ENCODE measurements at places on chromosomes 1 and 21.

DNA sequence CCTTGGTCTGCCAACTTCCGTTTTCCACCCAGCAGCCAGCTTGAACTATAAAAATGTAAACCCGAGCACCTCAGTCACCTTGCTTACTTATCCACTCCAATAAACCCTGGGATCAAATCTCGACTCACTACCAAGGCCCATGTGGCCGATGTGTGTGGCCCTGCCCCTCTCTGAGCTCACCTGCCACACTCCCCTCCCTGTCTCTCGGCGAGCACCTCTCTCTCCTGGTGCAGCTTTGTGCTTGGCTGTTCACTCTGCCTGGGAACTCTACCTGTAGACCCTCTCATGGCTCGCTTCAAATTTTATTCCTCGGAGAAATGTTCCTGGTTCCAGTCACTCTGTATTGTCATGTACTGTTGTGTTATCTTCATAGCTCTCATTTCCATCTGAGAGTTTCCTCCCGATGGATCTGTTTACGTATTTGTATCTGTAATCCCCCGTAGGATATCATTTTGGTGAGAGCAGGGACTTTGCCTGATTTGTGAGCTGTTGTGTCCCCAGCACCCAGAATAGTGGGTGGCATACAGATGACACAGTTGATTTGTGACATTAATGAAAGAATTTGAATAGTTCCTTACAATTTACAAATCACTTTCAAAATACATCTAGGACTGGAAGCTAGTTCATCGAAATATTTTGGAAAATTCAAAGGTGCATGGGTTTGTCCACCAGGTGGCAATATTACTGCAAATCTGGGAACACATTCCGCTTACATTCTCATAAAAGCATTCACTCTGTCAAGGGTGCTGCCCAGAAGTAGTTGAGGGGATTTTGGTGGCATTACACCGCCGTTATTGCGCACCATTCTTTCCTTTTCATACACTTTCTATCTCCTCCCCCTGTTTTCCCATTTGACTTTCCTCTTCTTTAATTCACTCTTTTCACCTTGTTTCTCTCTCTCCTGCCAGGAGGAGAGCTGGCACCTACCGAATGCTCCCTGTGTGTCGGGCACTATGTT, 95.3 kb downstream of the ABCA4 start:
- no peak for DNase-seq

DNA sequence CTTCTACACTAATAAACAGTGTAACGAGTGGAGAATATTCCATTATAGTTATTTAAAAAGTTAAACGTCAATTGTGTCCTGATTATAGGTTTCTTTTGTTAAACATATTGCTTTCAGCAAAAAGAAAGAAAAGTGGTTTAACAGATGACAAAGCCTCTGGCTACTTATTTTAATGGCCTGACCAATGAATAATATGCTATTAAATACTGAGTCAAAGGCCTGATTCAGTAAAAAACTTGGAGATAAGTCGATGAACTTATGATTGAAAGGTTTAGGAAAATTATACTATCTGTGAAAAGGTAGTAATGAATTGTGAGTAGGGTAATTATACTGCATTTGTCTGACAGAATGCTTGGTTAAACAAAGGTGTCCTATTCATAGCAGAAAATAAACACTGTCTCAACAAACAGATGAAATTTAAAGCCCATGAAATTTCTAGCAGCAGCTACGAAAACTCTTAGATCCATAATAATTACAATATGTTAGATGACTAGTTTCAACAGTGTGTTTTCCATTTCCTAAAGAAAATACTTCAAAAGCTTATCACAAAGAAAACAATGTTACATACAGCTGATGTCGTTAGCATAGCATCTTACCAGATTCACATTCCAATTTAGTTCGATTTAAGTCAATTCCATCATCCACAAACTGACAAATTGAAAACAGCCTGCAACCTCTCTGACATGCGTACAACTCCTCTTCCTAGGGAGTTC, 6.2 kb downstream of the TMEM59 start:
- no peak for DNase-seq

DNA sequence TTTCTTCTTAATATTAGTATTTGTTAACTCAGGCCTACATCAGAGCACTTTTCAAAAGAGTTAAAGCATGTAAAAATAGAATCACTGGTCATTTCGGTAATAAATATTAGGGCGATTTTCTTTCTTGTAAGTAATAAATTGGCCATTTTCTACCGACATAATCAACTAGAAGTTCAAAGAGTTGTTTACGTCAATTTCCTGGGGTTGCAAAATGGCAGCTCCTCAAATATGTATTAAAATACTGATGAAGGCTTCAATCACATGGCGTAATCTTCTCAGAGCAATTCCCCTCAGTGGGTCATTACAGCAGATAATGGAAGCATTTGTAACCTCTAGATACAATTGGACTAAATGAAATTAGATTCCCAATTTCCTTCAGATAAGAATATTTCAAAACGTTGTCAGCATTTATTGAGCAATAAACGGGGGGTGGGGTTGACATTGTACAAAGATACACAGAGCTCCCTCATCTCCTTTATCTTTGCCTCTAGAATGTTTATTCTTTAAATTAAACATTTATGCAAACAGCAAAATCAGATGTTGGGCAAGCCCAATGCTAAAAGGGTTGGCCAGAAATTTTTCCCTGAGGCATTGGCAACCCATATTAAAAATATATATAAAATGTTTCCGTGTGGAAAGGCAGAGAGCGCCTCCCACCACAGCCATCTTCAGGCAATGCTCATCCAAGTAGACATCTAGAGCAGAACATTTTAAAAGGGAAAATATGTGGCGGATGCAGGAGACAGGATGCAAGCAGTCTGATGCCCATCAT, 240.6 kb downstream of the NCAM2 start:
- DNase-seq: no peak

DNA sequence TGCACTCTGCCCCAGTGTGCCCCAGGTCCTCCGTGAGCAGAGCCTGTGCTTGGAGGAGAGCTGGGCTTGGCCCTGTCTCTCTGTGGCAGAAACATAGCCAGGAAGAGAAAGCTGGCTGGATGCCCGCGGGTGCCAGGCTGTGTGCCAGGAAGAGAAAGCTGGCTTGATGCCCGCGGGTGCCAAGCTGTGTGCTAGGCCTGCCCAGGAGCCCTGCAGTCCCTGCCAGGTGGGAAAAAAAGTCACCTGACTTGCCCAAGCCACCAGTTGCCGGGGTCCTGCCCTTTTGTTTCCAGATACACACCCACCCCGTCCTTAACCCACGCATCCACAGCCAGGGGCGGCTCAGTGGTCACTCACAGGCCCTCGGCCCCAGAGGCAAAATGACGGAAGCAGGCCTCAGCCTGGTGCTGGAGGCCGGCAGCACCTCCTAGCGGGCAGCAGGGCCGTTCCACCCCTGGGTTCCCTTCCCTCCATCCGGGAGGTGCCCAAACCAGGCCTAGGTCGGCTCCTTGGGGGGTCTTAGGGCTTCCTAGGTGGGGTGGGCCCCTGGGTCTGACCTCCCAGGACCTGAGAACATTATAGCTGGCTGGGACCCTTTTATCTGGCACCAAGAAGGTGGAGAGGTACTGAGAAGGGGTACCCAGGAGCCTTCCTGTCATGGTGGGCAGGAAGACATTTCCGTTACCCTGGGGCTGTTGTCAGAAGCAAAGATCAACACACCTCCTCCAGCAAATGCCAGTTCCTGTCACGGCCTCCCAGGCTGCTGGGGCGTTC, 9.1 kb downstream of the ITGB2 start:
- DNase-seq: peak; percentile 87

- DNase-seq: no peak
Measured at GRCh38 chr21:18602711-18603110, 199.1 kb upstream of the TMPRSS15 start.

DNA sequence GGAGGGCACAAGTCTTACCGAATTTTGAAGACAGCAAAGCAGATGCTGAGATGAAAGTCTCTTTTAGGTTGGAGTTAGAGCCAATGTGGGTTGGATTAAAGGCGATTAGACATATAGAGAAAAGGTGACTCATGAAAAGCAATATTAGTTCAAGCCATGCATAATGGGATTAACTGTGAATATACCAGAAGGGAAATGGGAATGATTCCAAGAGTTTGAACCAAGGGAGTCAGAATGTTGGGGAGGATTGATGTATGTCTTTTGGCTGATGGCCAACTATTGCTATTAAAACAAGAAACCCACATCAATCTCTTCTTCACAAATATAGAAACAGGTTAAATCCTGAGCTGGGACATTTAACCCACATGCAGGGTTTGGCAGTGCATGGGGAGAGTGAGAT, 1.2 kb downstream of the HMGCS2 start:
- DNase-seq: no peak

DNA sequence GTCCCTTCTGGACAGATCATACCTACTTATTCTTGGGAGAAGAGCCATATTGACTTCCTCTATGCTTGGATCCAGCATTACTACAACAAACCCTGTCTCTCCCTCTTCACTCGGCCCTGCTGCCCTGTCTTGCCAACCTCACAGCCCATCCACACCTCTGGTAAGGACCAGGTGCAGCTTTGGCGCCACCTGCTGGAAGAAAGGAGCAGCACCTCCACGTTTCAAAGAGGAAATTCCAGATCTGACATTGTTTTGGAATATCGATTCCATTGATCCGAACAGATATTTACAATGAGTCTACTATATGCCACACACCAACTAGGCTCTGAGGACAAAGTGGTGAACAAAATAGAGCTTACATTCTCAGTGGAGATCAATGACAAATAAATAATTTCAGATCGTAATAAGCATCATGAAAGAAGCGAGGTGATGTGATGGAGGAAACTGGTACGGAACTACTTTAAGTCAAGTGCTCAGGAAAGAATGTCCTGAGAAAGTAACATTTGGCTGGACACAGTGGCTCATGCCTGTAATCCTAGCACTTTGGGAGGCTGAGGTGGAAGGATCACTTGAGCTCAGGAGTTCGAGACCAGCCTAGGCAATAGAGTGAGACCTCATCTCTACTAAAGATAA, 18.7 kb downstream of the MFSD2A start:
- peak; percentile 100 for DNase-seq

- DNase-seq: no peak
Measured at GRCh38 chr1:213250041-213250440, 199.0 kb downstream of the RPS6KC1 start.

GRCh38 chr1:207026104-207026534, 6.4 kb downstream of the C1orf116 start:
- no peak for DNase-seq

DNA sequence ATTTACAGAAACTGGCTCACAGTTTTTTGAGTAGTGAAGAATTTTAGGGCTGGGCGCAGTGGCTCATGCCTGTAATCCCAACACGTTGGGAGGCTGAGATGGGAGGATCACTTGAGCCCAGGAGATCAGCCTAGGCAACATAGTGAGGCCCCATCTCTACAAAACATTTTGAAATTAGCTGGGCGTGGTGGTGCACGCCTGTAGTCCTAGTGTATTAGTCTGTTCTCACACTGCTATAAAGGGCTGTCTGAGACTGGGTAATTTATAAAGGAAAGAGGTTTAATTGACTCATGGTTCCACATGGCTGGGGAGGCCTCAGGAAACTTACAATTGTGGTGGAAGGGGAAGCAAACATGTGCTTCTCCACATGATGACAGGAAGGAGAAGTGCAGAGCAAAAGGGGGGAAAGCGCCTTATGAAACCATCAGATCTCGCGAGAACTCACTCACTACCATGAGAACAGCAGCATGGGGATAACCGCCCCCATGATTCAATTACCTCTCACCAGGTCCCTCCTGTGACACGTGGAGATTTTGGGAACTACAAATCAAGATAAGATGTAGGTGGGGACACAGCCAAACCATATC, 24.4 kb upstream of the DYRK1A start:
- no peak for DNase-seq

GRCh38 chr21:14541841-14542490, 4.1 kb downstream of the SAMSN1 start:
- DNase-seq: no peak

GRCh38 chr21:37886726-37887299, 29.4 kb downstream of the KCNJ6 start:
- no peak for DNase-seq
